Astrocyte of the spinal cord (primary cell): ENCODE measurements at places on chromosomes 5 and 9.

GRCh38 chr5:138790684-138791083, 37.5 kb downstream of the CTNNA1 start:
- no peak for DNase-seq

DNA sequence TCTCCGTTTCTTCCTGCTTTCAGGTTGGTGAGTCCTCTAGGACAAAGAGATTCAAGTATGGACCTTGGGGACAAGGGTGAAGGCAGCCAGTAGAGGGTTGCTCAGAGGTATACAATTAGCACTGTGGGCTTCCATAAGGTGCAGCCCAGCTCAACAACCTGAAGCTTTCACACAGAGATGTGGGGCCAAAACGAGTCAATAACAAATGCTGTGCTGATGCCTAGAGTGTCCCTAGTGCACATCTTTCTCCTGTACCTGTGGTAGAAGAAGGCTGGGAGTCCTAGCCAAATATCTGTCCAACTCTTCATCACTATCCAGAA, 20.7 kb upstream of the MLANA start:
- no peak for DNase-seq

DNA sequence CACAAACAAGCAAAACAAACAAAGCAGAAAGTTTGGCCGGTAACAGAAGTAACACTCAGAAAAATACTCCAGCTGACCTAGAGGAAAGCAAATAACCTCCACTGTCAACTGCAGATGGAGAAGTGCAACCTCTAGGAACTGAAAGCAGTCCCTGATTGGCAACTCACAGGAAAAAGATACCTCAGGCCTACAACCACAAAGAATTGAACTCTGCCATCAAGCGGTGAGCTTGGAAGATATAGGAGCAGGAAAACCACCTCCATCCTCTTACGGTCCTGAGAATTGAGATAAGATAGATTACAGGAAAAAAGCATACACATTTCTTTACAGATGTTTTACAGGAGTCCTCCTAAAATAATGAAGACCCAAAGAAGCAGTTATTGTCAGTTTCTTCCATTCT, 184.5 kb downstream of the PDZD2 start:
- DNase-seq = no peak

DNA sequence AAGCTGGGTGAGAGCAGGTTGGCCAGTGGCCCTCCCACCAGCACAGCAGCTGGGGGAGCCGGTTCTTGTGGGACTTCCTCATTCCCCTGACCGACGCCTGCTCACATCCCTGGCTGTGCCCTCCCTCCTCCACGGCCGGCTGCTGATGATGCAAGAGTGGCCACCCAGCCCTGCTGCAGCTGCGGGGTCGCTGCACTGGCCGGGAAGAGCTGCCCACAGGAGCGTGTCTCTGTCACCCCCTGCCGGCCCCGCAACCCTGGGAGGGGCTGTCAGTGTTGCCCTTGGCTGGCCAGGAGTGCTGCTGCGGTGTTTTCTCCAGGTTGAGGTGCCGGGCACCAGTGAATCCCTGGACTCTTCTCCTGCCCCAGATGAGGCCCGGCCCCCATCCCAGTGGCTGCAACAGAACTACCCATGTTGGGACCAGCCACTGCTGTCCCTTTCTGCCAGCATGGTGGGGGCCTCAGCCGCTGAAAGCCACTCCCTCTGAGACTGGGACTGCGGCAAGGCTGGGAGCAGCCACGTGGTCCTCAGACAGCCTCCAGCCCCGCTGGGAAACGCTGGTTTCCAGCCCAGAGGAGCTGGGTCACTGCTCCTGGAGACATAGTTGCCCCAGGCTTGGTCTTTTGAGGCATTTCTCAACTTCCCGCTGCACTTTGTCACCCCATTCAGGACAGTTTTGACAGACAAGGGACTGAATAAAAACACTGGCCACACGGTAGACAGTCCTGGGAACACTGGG, 739 bp downstream of the CARD9 start:
- DNase-seq = peak; percentile 66

- no peak for DNase-seq
These were observed 78.9 kb upstream of the PAPPA start for GRCh38 chr9:116074658-116075057.

DNA sequence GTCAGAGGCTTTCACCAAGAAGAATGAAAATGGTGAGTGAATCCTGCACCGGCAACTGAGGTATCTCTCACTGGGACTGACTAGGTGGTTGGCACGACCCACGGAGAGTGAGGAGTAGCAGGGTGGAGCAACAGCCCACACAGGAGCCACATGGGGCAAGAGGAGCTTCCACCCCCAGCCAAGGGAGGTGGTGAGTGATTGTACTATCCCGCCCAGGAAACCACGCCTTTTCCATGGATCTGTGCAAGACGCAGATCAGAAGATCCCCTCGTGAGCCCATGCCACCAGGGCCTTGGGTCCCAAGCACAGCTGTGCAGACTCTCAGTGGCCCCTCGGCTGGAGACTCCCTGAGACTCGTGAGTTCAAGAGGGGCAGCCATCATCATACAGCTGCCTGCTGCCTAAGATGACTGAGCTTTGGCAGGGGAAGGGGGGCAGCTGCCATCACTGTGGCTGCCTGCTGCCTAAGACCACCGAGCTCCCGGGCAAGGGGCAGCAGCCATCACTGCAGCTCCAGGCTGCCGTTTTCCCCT, 229.5 kb downstream of the AP3B1 start:
- DNase-seq = no peak
